GM12865 (cell line): ENCODE measurements at places on chromosomes 4 and X.

DNA sequence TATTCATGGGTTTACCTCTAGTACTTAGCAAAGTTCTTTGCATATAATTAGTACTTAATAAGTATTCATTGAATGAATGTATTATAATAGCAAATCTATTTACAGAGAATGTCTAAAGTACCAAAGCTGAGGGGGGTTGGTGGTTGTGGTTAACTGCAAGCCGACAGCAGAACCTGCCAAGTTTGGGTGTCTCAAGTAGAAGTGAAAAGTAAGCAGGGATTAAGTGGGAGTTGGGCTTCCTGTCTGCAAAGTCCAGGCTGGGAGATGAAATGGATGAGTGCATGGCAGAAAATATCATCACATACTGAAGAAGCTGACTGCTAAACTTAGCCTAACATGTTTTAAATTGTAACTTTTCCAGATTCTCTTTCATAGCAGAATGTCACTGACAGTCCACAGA, 169.6 kb downstream of the CAMK2D start:
- DNase-seq: no peak

GRCh38 chrX:39427492-39427891, 626.2 kb downstream of the MID1IP1 start:
- DNase-seq: no peak

- no peak for DNase-seq
Observed at GRCh38 chr4:73870260-73870659, 1.1 kb downstream of the CXCL1 start.

- no peak for DNase-seq
Observed at GRCh38 chr4:123936621-123937043, 540.0 kb downstream of the SPRY1 start.

DNA sequence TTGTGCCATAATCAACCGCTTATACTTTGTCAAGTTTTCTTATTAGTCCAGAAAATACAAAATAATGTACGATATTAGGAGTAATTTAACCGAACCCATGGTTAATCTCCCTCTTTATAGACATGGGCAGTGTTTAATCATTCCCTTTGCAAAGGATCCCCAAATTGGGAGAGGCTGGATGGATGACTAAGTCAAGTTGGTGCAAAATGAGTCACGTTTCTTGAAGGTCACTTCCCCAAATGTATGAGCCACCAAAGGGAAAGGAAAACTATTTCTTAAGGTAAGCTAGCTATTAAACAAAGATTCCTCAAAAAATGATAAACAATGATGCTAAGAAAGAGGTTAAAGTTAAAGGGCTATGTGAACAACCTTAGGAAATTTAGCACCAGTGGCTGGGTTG, 17.5 kb downstream of the MAML3 start:
- DNase-seq: no peak

DNA sequence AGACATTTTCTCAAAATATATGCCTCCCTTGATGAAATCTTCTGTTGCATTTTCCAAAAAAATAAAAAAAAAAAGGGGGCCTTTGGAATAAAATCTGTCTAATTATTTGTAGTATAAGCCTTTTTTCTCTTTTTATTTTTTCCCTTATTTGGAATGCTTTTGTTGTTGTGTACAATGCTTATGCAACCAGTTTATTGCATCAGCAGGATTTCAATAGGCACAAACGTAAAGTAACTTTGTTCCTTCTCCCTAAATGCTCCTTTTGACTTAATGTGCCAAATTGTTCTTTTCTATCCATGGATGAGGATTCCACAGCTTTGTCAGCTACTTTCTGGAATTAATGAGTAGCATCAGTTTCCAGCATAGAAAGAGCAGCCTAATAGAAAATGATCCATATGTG, 59.6 kb upstream of the HPGD start:
- no peak for DNase-seq

DNA sequence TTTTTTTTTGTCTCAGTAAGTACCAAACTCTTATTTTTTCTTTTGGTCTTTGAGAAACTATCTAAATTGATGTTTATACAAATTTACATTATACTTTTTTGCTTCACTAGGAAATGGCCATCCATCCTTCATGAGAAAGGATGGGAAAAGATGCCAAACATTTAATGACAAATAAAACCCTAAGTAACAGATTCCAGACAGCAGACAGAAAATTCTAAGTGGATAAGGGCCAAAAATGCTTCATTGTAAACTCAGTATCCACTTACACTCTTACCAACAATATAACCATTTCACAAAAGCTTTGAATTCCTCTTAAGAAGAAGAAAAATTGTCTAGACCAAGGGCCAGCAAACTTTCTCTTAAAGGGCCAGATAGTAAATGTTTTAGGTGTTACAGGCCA, 3.5 kb downstream of the GUCY1B1 start:
- no peak for DNase-seq

GRCh38 chr4:59969909-59970308, 1230.2 kb upstream of the ADGRL3 start:
- DNase-seq: no peak

GRCh38 chr4:1393866-1394265, 12.4 kb downstream of the NKX1-1 start:
- no peak for DNase-seq

GRCh38 chr4:7185487-7186030, 6.8 kb upstream of the SORCS2 start:
- DNase-seq: no peak
